HFFc6 (cell line): ENCODE measurements at places on chromosomes 4 and X. TPM values are rescaled to one million over a fixed set of nuclear protein-coding genes. Genes with fewer than 3 reads are reported as not detected.
A peak's percentile ranks its signal among the peaks of the same experiment; 100 is the strongest.

Gene ATP10D
- total RNA-seq: 52.4 to 73.8 TPM (median 58.8 TPM) in 3 replicates

Gene MAGEA10
- not detected in 3 replicates for total RNA-seq

Gene TCEAL6
- not detected in 2 replicates for total RNA-seq

DNA sequence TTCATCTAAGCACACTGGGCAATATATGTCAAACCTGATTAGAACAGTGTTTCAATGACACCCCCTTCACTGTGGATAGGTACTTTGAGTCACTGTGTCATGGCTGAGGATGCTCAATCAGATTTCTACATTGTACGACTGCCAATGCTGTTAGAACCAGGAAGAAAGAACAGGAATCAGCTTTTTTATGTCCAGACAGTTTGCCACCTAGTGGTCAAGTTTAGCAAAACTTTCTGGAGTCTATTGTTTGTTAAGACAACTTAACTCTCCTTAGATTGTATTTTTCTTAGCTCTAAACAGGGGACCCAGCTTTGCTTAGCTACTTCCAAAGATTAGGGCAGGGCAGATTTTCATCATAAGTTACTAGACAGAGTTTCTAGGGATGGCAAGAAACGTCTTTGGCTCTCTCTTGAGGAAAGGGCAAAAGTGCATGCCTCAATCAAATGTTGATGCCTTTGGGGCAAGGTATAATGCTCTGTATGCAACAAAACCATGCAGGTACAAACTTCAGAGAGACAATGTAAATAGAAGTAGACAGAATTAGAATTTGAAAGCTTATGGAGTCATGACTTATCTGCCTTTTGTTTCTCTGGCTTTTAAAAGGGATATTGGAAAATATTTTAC is 40.5 kb upstream of the BMP3 start:
- peak; percentile 78 for DNase-seq

GRCh38 chrX:129945131-129945530 is 37.3 kb upstream of the BCORL1 start:
- peak; percentile 53 for DNase-seq

DNA sequence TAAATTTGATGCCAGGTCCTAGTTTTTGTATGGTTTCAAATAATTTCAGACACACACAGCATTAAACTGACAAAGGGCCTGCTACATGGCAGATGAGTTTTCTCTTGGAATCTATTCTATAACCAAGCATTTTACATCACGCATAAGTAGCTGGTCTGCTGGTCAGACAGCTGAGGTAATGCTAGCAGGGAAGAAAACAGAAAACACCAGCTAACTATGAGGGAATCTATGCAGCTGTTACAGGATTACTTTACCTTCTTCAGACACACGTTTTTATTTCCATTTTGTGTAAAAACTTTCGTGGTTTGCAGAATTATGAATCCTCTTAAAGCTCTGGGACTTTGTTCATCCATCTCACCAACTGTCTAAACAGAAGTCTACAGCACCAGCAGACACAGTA is 42.0 kb downstream of the MFAP3L start:
- no peak for DNase-seq

- no peak for DNase-seq
These were observed 18.6 kb upstream of the BRWD3 start for GRCh38 chrX:80828232-80828631.

DNA sequence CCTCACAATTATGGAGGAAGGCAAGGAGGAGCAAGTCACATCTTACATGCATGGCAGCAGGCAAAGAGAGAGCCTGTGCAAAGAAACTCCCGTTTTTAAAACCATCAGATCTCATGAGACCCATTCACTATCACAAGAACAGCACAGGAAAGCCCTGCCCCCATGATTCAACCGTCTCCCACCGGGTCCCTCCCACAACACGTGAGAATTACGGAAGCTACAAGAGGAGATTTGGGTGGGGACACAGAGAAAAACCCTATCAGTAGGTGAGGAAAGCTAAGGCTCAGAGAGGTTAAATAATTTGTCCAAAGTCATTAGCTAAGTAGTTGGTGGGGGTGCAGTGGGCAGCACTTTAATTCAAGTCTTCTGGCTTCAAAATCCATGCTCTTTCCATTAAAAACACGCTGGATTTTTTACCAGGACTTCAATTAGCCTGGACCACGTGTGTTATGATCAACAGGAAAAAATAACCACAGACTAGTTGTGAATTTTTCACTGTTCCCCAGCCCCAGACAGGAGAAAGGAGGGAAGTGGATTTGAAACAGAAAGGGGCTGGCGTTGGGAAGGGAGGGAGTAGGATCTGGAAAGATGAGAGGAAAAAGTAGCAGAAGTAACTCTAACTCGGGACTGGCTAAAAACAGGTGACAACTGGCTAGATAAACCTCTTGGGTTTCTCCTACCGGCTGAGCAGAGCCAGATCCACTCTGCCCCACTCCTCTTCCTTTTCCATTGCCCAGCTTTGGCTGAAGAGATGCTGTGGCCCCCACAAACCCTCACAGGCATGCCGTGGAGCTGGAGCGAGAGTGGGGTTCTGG is 986 bp downstream of the MTMR8 start:
- DNase-seq: no peak

GRCh38 chr4:74968456-74969164 is 35.7 kb downstream of the PARM1 start:
- no peak for DNase-seq

Gene PFKFB1
- total RNA-seq: not detected in 3 replicates

DNA sequence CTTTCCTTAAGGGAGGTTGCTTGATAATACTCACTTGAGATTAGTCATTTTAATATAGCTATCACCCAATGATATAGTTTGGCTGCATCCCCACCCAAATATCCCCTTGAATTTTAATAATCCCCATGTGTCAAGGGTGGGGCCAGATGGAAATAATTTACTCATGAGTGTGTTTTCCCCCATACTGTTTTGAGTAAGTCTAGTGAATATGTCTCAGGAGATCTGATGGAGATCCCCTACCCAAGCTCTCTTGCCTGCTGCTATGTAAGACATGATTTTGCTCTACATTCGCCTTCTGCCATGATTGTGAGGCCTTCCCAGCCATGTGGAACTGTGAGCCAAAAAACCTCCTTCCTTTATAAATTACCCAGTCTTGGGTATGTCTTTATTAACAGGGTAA is 539.7 kb upstream of the GRID2 start:
- no peak for DNase-seq

DNA sequence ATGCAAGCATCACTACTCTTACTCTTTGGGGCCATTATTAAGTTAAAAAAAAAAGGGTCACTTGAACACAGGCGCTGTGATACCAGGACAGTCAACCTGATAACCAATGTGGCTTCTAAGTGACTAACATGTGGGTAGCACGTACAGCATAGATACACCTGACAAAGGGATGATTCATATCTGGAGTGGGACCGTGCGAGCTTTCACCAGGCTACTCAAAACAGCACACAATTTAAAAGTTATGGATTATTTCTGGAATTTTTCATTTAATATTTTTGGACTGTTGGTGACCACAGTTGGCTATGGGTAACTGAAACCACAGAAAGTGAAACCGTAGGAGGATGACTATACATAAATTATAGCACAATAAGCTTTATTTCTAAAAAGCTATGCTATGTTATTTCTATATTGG is 113.8 kb upstream of the STIM2 start:
- DNase-seq: no peak

Gene ATP2B3
- total RNA-seq: not detected in 3 replicates

- no peak for DNase-seq
These were observed 300.3 kb downstream of the CAMK2D start for GRCh38 chr4:113461281-113461680.

Gene NKX1-1
- not detected in 3 replicates for total RNA-seq

GRCh38 chr4:150232029-150232428 is 153.8 kb downstream of the DCLK2 start:
- no peak for DNase-seq

DNA sequence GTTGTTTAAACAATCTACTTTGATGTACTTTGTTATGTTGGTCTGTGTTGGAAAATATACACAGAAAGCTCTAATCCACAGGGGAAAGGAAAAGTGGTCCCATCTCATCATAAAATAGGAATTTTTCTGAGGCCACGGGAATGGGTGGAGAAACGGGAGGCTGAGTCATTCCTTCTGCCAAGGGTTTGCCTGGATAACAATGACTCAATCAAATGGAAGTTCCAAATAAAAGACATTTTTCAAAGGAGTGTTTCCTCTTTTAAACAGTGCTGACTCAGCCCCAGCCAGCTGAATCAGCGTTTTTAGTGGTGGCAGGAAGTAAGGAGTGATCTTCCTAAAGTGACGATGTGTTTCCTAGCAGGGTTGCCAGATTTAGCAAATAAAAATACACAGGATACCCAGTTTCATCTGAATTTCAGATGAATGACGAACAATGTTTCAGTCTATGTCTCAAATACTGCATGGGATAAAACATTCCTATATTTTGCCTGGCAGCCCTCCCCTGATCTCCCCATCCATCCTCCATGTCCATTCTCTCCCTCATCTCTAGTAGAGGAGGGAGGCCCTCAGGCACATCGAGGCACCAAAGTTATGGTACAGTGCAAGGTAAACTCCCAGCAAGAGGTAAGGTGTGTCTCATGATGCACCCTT is 345.4 kb upstream of the GATB start:
- DNase-seq: peak; percentile 97

GRCh38 chr4:1215141-1216075 is 33.5 kb downstream of the CTBP1 start:
- no peak for DNase-seq

- DNase-seq: peak; percentile 28
These were observed 797 bp downstream of the PKD2 start for GRCh38 chr4:88008122-88008742.

- no peak for DNase-seq
These were observed 269.8 kb downstream of the BCOR start for GRCh38 chrX:39827951-39828350.

DNA sequence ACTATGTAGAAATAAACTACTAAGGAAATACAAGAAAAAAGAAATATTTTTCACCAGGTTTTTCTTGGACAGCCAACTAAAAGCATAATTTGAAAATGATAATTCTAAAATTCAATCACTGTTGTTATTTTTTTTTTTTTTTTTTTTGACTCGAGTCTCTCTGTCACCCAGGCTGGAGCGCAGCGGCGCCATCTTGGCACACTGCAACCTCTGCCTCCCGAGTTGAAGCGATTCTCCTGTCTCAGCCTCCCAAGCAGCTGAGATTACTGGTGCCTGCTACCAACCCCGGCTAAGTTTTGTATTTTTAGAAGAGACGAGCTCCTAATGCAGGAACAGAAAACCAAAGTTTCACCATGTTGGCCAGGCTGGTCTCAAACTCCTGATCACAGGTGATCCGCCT is 122.3 kb upstream of the UGT8 start:
- DNase-seq: no peak

GRCh38 chr4:47238667-47239066 is 207.3 kb downstream of the GABRB1 start:
- no peak for DNase-seq

GRCh38 chrX:119981286-119982070 is 37.9 kb upstream of the NKAP start:
- DNase-seq: no peak

GRCh38 chr4:136526517-136526916 is 1005.8 kb downstream of the PCDH18 start:
- no peak for DNase-seq

- no peak for DNase-seq
These were observed 326.9 kb downstream of the FAT4 start for GRCh38 chr4:125641611-125642010.

Gene HAUS7
- 20.3 to 31.3 TPM (median 29.2 TPM) in 3 replicates for total RNA-seq

GRCh38 chrX:150408561-150408960 is 45.4 kb downstream of the MAMLD1 start:
- DNase-seq: no peak

- no peak for DNase-seq
These were observed 163.6 kb downstream of the FBXO8 start for GRCh38 chr4:174119830-174120229.

GRCh38 chr4:6205567-6205931 is 5.2 kb upstream of the JAKMIP1 start:
- no peak for DNase-seq

Gene MAGEA1
- total RNA-seq: not detected in 3 replicates

DNA sequence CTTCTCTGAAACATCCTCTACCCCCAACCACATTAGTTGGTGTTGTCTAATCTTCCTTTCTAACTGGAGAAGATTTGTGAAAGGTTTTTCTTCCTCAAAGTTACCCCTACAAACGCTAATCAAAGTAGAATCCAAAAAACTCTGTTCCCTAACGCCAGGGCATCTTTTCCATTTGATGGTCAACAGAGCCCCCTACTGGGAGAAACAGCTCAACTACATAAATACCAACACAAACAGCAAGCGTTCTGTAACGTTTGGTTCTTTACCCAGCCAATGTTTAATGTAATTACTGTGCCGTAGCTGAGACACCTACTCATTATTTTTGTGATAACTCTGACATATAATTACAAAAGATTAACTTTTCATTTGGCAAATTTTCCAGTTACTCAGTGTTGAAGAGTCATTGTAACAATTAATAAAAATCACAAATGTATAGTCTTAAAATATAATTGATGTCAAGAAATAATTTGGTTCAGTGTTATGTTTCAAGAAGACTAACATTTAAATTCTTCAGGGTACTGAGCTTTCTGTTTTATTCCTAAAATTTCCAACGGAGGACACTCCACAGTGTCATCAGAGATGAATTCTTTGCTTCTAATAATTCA is 94.9 kb upstream of the TBC1D9 start:
- DNase-seq: peak; percentile 56

GRCh38 chr4:175092114-175092513 is 174.0 kb downstream of the ADAM29 start:
- DNase-seq: no peak

GRCh38 chr4:2746891-2747695 is 9.0 kb downstream of the TNIP2 start:
- DNase-seq: no peak

- DNase-seq: no peak
These were observed 95.6 kb upstream of the METTL14 start for GRCh38 chr4:118589471-118590055.

DNA sequence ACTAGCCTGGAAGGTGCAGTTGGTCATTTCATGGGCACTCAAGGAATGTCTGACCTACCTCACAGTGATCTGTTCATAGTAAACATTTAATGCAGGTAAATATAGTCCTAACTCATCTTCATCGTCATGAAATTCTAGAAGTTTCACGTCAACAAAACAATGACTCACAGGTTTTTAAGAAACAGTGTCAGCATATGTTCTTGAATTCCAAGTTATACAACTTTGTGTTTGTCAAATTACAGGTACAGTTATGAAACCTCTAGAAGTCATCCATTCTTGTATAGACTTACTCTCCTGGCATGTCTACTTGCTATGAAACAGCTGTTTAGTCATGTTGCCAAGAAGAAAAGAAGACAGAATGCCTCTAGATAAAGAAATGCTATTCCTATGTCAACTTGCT is 46.6 kb downstream of the AFM start:
- DNase-seq: no peak

DNA sequence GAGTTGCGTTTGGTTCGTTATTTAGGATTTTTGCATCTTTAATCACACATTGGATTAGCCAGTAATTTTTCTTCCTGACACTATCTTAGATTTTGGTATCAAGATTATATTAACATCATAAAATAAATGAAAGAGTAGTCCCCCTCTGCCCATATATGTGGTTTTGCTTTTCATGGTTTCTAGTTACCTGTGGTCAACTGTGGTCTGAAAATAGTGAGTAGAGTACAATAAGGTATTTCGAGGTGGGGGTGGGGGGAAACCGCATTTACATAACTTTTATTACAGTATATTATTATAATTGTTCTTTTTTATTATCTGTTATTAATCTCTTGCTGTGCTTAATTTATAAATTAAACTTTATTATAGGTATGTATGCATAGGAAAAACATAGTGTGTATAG is 152.4 kb downstream of the STIM2 start:
- no peak for DNase-seq
